ENCODE measurements at places on chromosomes 11 and 22. TPM values are rescaled to one million over a fixed set of nuclear protein-coding genes. Genes with fewer than 3 reads are reported as not detected.

DNA sequence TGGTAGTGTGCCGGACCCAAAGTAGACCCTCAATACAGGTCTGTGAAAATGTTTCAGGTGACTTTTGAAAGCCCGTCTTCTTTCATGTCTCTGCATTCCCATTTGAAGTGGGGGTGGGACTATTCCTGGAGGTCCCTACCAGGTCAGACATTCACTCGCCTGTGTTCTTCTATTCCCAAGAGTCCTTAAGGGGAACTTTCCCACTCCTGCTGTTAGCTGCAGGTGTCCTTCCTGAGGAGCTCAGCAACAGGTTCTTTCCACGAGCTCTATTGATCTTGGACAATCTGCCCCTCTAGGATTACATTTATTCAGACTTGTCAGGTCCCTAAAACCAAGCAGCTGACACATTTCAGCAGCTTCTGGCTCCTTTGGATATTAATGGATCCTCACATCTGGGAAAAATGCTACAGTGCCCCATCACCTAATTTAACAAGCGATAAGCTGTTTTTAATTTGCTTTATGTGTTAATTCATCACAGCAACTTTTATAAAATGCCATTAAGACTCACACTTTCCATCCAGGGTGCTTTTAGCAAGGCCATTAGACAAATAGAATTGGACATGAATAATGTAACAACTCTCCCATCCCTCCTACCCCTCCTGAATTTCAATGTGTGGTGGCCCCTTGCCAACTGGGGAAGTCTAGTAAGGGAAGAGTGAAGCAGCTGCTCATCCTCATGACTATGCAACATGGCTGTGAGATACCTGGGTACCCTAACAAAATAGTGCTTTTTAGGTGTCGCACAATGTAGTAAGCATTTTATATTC, 259.5 kb upstream of the CCDC90B start:
- DNase-seq: no peak

The SOX6 gene
- 12.5 TPM for total RNA-seq

The PAMR1 gene
- total RNA-seq: 65.5 TPM

DNA sequence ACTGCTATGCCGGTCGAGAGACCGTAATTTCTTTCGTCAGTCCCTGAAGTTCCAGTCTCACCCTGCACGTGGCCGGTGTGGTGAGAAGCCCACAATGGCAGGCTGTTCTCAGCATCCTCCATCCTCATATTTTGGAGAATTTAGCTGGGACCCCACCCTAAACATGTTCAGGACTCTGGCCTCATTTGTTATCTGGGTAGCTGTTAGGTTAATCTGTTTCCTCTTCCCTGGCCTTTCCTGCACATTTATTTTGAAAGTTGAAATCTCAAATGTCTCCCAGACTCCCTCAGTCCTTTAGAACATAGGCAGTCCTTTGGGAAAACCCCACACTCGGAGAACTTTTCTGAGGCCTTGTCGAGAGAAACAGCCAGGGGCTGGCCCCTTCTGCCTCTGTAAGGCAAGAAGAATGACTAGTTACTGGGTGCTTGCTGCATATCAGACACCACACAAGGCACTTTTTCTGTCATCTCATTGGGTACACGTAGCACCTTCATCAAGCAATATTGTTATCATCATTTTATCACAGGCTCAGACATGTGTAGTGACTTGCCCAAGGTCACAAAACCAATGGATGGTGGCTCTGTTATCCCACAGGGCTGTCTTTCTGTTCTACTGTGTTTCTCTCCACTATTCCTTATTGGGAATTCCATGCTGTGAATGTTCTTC, 109.3 kb upstream of the CRYBB3 start:
- no peak for DNase-seq

The ASCC2 gene
- 38.6 TPM for total RNA-seq

The ROM1 gene
- total RNA-seq: 2.2 TPM

- DNase-seq: no peak
Measured at GRCh38 chr11:83436855-83437254, 150.7 kb upstream of the CCDC90B start.

The MS4A5 gene
- total RNA-seq: not detected

GRCh38 chr11:67351275-67352005, 1.9 kb downstream of the POLD4 start:
- DNase-seq: peak; percentile 80

The SHISAL1 gene
- total RNA-seq: 1.1 TPM

The HEPN1 gene
- total RNA-seq: not detected

The RFPL2 gene
- not detected for total RNA-seq

The SCGB1A1 gene
- not detected for total RNA-seq

The USP2 gene
- 0.18 TPM for total RNA-seq

DNA sequence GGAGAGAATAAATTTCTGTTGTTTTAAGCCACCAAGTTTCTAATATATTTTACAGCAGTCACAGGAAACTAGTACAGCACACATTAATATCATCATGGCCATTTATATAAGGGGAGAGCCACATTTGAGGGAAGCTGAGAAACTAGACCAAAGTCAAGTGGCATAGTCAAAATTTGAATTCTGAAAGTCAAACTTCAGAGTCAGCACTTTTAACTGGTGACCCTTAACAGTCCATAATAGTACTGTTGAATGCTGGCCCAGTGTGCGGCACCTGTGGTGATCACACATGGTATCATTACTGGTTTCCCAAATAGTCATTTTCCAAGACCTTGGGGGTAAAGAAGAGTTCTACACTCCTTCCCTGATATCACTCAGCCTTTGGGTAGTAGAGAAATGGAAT, 44.3 kb upstream of the PAX6 start:
- no peak for DNase-seq

GRCh38 chr22:32411402-32411801, 645 bp downstream of the RTCB start:
- peak; percentile 40 for DNase-seq

The LRRC55 gene
- not detected for total RNA-seq

The CBLIF gene
- total RNA-seq: not detected

- DNase-seq: peak; percentile 66
Measured at GRCh38 chr11:47257517-47258316, at the start of gene NR1H3. NR1H3 (plus strand) TSS chr11:47257996; CDS start chr11:47259217, 1,221 bp downstream.

The POGLUT3 gene
- 31.7 TPM for total RNA-seq

The LMO1 gene
- not detected for total RNA-seq

The TSPAN18 gene
- 0.36 TPM for total RNA-seq

DNA sequence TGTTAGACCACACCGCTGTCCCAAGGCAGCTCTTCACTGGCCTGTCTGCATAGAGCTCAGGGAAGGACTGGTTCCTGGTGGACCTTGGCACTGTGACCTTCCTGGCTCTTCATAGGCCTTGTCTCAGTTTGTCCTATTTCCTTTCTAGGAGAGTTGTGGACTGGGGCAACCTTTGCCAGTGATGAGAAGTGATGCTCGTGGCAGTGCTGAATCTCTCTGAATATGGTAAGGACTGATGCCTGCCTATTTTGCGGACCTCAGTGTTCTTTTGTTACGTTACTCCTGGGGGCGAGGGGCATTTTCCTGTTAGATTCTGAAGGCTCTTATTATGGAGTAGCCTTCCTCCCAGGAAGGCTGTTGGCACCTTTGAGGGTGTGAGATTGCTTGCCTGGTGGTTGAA, 24.2 kb downstream of the CABIN1 start:
- DNase-seq: no peak

Data from IMR-90 (cell line).